ENCODE measurements at places on chromosomes 3 and 15. TPM values are rescaled to one million over a fixed set of nuclear protein-coding genes. Genes with fewer than 3 reads are reported as not detected.

DNA sequence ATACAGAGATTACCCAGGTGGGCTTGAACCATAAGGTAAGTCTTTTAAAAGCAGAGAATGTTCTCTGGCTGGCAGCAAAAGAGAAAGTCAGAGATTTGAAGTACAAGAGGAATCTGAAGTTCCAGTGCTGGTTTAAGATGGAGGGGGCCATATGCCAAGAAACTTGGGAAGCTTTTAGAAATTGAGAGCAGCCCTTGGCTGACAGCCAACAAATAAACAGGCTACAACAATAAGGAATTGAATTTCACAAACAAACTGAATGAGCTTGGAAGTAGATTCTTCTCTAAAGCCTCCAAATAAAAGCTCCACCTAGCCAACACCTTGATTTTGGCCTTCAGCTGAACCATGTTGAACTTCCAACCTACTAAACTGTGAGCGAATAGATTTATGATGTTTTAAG lies 85.7 kb downstream of the TRIM42 start:
- DNase-seq: no peak

DNA sequence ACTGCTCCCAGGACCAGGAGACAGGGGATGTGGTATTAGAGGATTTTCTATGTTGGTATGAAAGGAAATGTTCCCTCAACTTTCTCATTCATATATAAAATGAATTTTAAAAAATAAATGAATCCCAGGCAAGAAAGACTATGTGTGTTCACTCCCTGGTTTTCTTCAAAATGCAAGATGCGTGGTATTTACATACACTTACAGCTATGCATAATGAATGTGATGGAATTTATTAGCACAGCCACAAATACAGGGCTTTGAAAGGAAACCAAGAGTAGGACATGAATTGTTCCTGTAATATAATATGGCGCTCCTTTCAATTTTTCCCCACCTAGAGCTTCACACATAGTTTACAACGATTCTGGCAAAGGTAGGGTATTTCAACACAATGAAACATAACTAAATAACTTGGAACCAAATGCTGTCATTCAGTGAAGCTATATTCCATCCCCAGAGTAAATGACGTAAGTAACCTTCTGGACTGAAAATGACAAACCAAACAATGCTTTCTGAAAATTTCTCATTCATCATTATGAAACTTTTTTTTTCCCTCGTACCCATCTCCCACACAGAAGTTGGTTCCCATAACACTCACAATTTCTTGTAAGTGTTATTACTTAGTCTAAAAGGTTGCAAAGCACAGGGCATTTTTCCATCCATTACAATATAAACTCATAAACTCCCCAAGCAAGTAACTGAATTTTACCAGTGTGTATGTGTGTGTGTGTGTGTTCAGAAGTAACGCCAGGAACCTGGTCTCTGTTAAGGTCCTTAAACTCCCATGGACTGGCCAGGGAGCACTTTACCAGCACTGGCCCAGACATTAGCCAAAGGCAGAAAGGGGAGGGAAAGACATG lies 41.8 kb downstream of the CBLB start:
- no peak for DNase-seq

DNA sequence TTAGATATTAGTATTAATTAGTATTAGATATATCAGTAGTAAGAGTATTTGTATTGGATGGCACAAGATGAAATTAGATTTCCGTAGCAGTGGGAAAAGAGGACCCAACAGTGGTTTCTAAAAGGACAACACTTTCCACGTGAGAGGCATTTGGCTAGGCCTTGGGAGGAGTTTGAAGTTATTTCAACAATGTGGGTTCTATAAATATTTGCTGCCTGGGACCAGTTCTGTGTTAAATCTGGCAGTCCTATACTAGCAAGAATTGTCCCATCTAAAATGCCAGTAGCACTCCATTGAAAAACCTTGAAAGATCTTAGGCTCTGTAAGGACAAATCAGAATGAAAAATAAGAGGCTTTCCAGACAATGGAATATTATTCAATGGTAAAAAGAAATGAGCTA lies 347.1 kb upstream of the DNAJC19 start:
- no peak for DNase-seq

DNA sequence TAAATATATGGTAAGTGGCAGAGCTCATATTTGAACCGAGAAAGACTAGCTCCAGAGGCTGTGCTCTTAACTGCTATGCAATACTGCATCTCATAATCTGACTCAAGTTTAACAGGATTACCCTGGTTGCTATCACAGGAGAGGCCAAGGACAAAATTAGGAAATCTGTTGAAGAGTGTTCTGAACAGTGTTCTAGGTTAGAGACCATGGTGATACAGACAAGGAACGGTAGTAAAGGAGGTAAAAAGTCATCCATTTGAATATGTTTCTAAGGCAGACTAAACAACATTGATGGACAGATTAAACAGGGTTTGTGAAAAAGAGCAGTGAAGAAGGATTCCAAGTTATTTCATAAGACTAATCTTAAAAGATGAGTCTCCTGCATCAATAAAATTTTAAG lies 22.1 kb downstream of the PLOD2 start:
- DNase-seq: no peak

- no peak for DNase-seq
Observed at GRCh38 chr3:170903123-170903522, 5.3 kb downstream of the EIF5A2 start.

CLEC3B gene
- not detected for total RNA-seq

GRCh38 chr15:74041777-74042435 lies 40.4 kb downstream of the GOLGA6A start:
- DNase-seq: no peak

GRCh38 chr3:192487033-192487432 lies 240.3 kb downstream of the FGF12 start:
- DNase-seq: no peak

DNA sequence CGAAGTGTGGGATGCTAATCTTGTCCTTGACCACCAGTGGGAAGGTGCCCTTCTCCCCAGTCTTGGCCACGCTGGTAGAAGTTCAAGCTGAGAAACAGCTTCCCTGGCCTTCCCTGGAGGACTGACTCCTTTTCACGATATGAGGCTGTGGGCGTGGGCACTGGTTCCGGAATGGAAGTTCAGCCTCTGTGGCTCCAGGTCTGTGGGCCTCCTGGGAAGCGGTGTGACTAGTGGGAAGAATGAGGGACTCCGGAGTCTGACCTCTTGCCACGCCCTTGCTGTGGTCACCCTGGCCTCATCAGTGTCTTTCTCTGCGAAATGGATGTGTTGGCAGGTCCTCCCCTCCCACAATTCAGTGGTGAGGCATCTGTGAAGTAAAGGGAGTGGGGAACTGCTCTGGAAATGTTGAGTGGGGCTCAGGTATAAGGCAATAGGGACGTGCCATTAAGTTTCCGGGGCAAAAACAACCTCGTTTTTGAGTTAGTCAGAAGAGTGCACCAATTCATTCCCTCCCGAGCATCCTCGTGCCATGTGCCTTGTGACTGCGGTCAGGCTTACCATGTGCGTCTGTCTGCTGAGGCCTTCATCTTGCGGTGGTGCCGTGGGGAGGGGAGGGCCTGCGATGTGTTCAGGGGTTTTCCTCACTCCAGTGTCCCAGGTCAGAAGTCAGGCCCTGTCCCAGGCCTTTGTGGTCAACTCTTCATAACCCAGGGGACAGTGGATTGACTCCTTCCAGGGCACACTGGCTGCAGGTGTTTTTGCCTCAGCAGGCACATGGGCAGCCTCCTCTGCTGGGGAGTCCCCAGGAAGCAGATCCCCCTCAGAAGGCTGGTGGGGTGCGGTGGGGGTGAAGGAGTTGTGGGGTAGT lies 11.8 kb upstream of the SEC13 start:
- DNase-seq: no peak

CLDN16 gene
- total RNA-seq: 0.20 TPM

- no peak for DNase-seq
Observed at GRCh38 chr15:22954326-22954725, 25.8 kb downstream of the CYFIP1 start.

DNA sequence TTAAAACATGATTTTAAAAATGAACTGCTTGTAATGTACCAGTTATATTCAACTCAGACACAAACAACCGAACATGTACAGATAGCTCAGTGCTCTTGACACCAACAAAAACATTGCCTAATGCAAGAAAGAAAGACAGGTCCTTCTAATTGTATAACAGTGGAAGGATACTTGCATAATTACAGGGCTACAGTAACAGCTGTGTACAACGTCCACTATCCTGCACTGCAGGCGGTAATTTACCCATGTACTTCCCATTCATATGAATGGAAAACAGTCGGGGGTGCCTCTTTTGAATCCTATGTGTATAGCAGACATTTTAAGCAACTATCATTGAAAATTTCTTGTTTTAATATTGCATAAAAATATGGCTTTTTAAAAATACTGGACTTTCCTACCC lies 41.1 kb upstream of the PLSCR5 start:
- no peak for DNase-seq

GRCh38 chr3:4198491-4198890 lies 104.7 kb upstream of the SETMAR start:
- no peak for DNase-seq

DNA sequence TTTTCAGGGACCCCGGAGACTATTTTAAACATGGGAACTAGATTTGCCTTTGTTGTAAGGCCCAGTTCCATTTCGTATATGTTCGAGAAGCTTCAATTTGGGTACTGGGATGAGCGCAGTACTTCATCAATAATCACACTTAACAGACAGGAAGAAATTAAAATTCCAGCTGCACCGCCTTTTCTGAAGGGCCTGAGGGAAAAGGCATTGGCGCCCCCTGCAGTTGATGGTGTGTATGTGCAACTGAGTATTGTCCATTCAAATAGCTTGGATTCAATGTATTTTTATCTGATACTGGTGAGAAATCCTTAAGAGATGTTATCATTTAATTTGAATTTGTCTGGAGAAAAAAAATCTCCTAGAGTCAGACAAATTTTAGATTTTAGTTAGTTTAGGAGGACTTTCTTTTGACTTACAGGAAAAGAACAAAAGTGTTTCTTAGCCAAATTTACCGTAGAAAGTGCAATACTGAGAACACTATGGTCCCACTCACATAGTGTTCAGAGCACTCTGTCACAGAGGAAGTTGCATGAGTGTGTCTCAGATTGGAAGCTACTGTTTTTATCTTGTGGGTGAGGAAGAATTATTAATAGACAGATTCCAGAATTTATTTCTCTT lies 5.4 kb upstream of the ALDH1A2 start:
- no peak for DNase-seq

GRCh38 chr3:23650371-23651140 lies 155.2 kb upstream of the UBE2E1 start:
- peak; percentile 43 for DNase-seq

KPNA1 gene
- 78.2 TPM for total RNA-seq

- DNase-seq: no peak
Observed at GRCh38 chr3:130901463-130902204, 7.8 kb downstream of the ATP2C1 start.

FMN1 gene
- total RNA-seq: 19.6 TPM

- DNase-seq: no peak
Observed at GRCh38 chr15:70557521-70558258, 205.7 kb downstream of the UACA start.

DNA sequence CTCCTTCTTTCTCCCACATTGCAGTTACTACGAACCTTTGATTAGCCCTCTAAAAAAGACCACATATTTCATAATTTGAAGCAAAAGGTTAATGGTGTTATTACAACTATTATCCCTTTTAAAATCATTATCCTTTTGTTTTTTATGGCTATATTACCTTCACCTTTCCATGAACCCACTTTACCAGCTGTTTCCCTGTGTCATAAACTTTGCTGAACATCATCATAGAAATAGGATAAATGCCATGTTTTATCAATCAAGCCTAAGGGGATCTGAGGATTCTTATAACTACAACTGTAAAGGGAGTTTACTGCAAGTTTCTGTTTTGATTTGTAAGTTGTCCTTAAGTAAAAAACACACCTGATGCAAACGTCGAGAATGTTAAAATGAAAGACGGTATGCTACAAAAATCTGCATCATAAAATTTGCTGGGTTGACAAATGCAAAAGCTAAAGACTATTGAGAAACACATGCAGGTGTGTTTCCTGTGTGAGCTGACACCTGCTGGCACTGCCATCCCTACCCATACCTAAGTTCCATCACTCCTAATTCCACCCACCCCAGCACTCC lies 39.1 kb upstream of the ARRDC4 start:
- no peak for DNase-seq

GTF2E1 gene
- 22.2 TPM for total RNA-seq

- no peak for DNase-seq
Observed at GRCh38 chr3:172568701-172569100, 45.5 kb upstream of the TNFSF10 start.

CPLX3 gene
- total RNA-seq: not detected

DNA sequence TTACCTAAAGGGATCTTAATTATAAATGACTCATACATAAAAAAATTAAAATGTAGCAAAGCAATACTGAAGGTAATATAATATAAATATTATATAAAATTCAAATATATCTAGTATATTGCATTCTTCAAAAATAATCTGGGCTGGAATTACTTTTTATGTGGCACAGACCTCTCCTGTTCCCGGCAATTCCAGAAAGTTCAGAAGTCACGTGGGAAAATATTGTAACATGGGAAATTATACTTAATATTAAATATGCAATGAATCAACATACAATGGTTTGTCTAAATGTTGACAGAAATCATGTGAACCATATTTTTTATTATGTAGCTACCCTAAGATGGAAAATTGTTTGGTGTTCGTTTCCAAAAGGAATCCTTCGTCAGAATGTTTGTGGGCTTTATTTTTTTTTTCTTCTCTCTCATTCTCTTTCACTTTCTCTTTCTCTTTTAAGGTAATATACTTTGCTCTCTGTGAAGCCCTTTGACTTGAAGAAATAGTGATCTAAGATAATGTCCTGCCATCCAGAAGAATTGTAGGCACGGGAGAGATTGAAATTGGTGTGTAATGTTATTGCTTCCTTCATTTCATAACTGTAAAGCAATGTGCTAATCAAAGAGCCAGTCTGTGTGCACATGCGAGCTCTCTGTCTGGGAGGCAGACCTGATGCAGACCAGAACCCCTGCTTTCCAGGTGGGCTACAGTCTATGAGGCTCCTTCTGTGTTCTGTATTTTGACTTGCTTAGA lies 559.4 kb downstream of the NR2F2 start:
- no peak for DNase-seq

KNG1 gene
- total RNA-seq: not detected

DNA sequence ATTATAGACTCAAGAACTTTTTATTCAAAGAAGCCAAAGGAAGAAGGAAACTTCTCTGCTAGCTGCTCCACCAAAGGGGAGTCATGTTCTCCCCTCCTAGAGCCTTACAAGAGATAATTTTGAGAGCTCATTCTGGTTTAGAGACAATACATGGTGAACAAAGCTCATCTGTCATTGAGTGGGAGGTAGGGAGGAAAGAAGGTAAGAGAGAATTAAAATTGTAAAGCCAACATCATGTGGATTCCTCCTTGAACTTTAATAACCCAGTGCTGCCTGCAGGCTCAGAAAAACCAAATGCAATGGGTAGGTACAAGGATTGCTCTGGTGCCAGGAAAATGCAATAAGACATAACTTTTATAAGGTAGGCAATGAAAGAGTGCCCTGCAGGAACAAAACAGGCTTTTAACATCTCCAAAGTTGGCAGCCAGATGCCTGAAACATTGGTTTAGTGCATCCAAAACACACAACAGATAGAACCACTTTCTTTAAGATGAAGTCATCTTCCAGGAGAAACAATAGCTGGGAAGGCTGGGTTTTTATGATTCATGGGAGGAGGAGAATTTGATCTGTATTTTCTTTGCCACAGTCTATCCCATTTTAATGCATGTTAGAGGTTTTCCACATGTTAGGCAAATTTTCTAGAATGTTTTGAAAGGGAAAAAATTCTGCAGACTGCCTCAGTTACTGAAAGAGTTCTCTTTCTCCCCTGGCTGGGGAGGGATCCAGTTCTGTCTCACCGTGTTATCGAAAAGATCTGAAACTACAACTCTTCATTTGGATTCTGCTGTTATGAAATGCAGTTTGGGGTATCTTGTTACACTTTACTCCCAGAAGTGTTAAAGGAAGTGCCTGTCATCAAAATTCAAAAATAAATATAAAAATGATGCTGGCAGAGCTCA lies 11.3 kb upstream of the ARHGEF3 start:
- DNase-seq: peak; percentile 67

ALDH1A3 gene
- 469 TPM for total RNA-seq

Measured in PC-9 (cell line).